Stimulated activated CD8-positive, alpha-beta memory T cell treated with anti-CD3 and anti-CD28 coated beads, Interleukin-4, amount 100 ng/mL, for 1 hour (primary cell): ENCODE measurements at places on chromosomes 5 and 9.

DNA sequence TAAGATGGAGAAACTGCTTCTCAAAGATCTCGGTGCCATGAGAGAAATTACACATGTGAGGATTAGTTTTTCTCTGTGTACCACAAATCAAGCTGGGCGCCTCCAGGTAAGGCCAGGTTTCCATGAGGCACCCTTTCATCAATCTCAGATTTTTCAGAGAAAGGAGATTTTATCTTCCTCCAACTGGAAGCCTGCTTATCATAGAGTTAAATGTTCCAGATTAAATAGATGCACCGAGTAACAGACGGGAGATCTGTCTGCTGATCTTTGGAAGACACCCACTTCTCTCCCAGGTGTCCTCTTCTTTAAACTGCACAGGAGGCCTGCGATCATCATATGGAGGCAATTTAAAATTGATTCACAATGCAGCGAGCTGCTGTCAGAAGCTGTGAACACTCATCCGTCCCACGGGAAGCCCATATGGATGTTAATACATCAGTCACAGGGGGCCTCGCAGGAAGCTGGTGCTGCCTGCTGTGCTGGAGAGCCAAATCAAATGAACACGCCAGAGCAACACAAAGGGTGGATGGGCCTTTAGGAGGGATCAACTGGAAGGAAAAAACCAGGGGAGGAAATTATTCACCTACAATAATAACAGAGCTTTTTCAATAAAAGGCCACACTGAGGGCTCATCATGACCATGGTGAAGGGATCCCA is 93.3 kb downstream of the TLE1 start:
- DNase-seq: no peak

- no peak for DNase-seq
Observed at GRCh38 chr9:104568868-104569267, at the start of gene OR13C8. Gene OR13C8 (plus strand): TSS chr9:104569168. CDS start chr9:104569168, 0 bp downstream.

DNA sequence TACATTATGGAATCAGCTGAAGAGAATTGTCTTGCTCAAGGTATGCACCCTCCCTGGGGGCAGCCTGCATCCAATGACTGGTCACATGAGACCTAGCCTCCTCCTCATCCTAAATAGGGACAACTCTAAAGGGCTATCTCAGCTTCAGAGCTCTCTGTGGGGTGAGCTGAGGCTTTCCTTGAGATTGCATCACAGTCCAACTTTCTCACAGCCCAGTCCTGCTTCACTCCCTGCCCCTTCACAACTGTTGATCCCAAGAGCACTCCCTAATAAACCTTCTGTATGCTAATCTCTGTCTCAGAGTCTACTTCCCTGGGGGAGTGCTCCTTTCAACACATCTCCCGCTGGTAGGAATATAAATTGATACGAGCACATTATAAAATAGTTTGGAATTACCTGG is 44.1 kb upstream of the ERBIN start:
- DNase-seq: no peak

- no peak for DNase-seq
Observed at GRCh38 chr5:119316086-119316485, 39.7 kb upstream of the TNFAIP8 start.

GRCh38 chr9:114058688-114059046 is 19.4 kb downstream of the AMBP start:
- no peak for DNase-seq

GRCh38 chr9:131856105-131856504 is 116.2 kb upstream of the RAPGEF1 start:
- no peak for DNase-seq

DNA sequence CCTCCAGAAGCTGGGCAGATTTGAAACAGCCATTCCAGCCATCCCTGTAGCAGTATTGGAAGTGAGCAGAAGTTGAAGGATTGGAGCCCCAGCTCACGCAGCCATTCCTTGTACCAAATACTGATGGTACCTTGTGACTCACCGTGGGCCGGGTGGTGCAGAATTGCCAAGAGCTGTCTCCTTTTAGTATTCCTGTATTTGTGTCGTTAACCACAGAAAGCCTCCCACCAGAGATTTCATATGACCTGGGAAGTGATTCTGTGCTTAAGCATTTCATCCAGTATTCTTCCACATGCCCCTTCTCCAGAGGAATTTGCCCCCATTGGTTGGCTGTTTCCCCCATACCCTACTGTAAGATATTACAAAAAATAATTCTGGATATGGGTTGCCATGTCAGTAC is 17.7 kb upstream of the TLX3 start:
- DNase-seq: no peak

- DNase-seq: no peak
Observed at GRCh38 chr5:38780945-38781344, 64.9 kb upstream of the OSMR start.

DNA sequence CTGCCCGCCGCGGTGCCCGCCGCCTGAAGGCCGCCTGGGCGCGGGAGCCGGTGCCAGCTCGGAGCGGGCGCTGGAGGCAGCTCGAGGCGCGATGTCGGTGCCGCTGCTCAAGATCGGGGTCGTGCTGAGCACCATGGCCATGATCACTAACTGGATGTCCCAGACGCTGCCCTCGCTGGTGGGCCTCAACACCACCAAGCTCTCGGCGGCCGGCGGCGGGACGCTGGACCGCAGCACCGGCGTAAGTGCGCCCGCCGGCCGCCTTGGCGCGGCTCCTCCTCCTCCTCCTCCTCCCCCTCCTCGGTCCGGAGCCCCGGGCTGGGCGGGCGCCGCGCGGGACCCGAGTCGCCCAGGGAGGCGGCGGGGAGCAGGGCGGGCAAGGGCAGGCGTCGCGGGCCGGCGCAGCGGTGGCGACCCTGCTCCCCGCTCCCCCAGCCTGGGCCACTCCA is 455 bp downstream of the OLFM1 start:
- DNase-seq: no peak

- DNase-seq: no peak
Observed at GRCh38 chr9:95383185-95383676, 65.7 kb upstream of the FANCC start.

- DNase-seq: no peak
Observed at GRCh38 chr9:107487521-107488374, 1.8 kb downstream of the KLF4 start.

- DNase-seq: no peak
Observed at GRCh38 chr9:130220352-130220751, 45.2 kb upstream of the HMCN2 start.

- no peak for DNase-seq
Observed at GRCh38 chr5:31921852-31922305, 252.2 kb downstream of the GOLPH3 start.
